Bronchial smooth muscle cell (primary cell): ENCODE measurements at places on chromosomes 5 and 9. TPM values are rescaled to one million over a fixed set of nuclear protein-coding genes. Genes with fewer than 3 reads are reported as not detected.

OR2V1 gene
- total RNA-seq, result under 0.01 TPM in 1 of 2 replicates, not detected in the other

SLC23A1 gene
- total RNA-seq, result not detected in 2 replicates

PRRC2B gene
- 30.4 and 36.3 TPM in 2 replicates for total RNA-seq

NDUFB6 gene
- total RNA-seq, result 79.8 and 83.9 TPM in 2 replicates

HAPLN1 gene
- total RNA-seq, result 0.77 and 1.1 TPM in 2 replicates

ZNF462 gene
- total RNA-seq, result 12.8 and 14.0 TPM in 2 replicates

LPAR1 gene
- 159 and 450 TPM in 2 replicates for total RNA-seq

BTNL9 gene
- total RNA-seq, result not detected in 2 replicates

TAL2 gene
- not detected in 2 replicates for total RNA-seq

MSX2 gene
- total RNA-seq, result 0.79 and 6.6 TPM in 2 replicates

LECT2 gene
- not detected in 2 replicates for total RNA-seq

PCDHGB2 gene
- total RNA-seq, result 3.0 and 4.1 TPM in 2 replicates

ABCA1 gene
- 118 and 207 TPM in 2 replicates for total RNA-seq

PTGER4 gene
- 5.0 and 5.2 TPM in 2 replicates for total RNA-seq

ANKRD33B gene
- 3.6 and 16.1 TPM in 2 replicates for total RNA-seq

ANKRD20A1 gene
- total RNA-seq, result 0.16 and 0.34 TPM in 2 replicates

CDKN2A gene
- 28.2 and 41.6 TPM in 2 replicates for total RNA-seq

PCDHGB3 gene
- total RNA-seq, result 5.1 and 5.4 TPM in 2 replicates
